Stimulated activated CD8-positive, alpha-beta memory T cell treated with anti-CD3 and anti-CD28 coated beads, Interleukin-4, amount 100 ng/mL, for 48 hours (primary cell): ENCODE measurements at places on chromosomes 12 and 14.

DNA sequence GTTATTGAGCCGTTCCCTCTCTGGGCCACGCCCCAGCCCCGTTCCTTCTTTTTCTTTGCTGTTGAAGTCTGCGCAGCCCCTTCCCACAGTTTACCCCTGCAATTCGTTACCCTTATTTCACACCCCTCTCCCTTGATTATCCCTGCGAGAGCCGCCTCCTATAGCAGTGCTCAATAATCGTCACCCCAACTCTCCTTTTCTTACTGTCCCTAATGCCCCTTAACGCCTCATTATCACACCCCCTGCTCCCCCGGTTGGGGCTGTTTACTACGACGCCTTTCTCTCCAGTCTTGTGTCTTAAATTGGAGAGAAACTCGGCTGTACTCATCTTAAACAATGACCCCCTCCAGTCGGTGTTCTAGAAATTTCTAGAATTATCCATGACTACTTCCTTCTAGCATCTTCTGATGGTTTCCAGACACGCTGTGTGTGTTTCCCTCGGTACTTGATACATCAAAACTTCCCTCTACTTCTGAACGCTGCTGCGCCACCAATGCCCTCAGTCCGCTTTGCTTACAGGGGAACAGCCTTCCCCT, 713 bp upstream of the FBXL14 start:
- DNase-seq = no peak

GRCh38 chr12:499837-500458, 40.2 kb downstream of the B4GALNT3 start:
- DNase-seq = no peak

DNA sequence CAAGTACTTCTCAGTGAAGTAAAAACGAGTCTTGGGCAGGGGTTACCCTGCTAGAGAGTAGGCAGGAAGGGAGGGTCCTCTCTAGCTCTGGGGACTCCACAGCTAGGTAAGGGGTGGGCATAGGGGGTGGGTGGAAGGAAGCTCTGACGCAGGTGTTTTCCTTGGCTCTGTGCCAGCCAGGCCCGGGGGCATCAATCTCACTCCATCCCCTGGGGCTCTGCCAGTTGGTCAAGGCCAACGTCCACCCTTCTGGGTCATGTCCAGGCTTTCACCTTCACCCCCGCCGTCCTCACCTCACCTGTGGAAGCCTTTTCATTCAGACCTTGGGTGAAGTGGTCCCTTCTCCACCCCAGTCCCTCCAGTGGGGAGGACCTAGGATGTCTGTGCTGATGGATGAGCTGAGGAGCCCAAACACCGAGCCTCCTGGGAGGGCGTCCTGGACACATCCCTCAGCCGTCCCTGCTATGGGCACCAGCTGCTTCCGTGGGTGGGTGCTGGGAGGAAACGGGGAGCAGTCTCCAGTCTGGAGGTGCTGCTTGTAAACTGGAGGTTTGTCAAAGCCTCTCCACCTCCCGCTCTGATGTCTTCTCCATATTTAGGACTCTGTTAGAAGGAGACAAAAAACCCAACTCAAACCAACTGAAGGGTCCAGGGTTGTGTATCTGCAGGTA, 71.5 kb upstream of the SFSWAP start:
- no peak for DNase-seq

GRCh38 chr12:106084014-106084671, 54.6 kb downstream of the NUAK1 start:
- DNase-seq = no peak

GRCh38 chr12:55823419-55823818, 5.6 kb downstream of the ORMDL2 start:
- DNase-seq = no peak

- no peak for DNase-seq
Measured at GRCh38 chr12:40225984-40226602, 1.3 kb downstream of the LRRK2 start.

- DNase-seq = no peak
Measured at GRCh38 chr12:68139941-68140340, 19.6 kb downstream of the IFNG start.

DNA sequence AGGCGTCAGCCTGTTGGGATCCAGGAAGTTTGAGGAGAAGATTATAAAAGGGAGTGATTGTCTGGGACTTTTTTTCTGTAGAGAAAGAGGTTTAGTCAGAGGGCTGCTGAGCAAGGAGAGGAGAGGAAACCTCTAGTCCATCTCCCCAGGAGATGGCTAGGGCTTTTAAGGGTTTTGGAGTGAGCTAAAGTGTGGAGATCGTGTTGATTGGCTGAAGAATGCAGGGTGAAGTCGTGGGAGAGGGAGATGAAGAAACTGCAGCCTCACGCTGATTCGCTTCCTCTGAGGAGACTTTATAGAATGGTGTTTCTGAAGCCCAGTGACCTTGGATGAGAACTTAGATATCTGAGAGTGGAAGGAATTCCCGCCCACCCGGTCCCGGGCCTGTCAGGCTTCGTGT, 193.7 kb upstream of the PWP1 start:
- DNase-seq = no peak

DNA sequence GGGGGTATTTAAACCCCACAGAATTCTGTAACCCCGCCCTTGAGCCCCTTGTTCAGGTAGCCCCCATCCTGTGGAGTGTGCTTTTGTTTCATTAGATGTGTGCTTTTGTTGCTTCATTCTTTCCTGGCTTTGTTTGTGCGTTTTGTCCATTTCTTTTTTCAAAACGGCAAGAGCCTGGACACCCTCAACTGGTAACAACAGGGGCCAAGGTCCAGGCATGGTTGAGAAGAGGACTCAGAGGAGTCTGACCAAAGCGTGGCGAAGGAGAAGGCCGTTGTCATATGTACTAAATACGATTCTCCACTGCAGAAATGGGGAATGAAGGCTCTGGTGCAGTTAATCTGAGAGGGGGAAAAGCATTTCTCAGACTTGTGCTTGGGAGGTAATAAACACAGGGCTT, 46.0 kb upstream of the GNPNAT1 start:
- DNase-seq = no peak

DNA sequence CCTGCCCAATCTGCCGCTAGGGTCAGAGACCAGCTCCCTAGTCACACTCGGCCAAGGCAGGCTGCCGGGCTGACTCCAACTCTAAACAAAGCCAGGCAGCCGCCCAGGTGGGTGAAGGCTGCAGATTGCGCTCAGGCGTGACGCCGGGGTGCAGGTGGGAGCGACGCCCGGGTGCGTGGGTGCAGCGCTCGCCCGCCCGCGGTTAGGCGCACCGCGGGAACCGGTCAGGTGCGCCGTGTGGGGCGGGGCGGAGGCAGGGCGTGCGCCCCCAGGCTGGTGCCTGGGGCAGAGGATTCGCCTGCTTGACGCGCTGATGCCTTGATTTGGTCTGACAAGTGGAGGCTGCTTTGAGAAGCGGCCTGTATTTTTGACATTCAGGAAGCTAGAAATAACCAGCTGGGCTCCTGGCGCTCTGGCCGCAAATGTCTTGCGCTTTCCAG, 126.7 kb upstream of the HIF1A start:
- DNase-seq = peak; percentile 71

- DNase-seq = no peak
Measured at GRCh38 chr12:684416-684815, 21.2 kb upstream of the NINJ2 start.

GRCh38 chr12:25065035-25065434, 116.1 kb upstream of the BCAT1 start:
- no peak for DNase-seq

DNA sequence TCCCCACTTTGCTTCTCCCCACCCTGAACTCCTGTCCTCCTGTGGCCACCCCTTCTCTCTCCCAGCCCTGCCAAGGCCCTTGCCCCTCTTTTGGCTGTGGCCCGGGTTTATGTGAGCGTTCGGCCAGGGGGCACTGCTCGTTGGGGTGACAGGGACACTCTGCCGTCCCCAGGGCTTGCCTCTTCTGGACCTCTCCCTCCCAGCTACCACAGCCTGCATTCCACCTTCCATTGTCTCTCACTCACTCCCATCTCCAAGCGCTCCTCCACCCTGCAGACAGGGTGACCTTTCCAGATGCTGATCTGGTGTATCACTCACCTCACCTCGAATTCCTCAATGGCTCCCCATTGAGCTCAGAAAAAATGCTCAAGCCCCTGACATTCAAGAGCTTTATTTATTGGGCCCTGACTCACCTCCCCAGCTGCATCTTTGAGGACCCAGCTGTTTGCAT, 1.4 kb downstream of the SERPINA9 start:
- no peak for DNase-seq

DNA sequence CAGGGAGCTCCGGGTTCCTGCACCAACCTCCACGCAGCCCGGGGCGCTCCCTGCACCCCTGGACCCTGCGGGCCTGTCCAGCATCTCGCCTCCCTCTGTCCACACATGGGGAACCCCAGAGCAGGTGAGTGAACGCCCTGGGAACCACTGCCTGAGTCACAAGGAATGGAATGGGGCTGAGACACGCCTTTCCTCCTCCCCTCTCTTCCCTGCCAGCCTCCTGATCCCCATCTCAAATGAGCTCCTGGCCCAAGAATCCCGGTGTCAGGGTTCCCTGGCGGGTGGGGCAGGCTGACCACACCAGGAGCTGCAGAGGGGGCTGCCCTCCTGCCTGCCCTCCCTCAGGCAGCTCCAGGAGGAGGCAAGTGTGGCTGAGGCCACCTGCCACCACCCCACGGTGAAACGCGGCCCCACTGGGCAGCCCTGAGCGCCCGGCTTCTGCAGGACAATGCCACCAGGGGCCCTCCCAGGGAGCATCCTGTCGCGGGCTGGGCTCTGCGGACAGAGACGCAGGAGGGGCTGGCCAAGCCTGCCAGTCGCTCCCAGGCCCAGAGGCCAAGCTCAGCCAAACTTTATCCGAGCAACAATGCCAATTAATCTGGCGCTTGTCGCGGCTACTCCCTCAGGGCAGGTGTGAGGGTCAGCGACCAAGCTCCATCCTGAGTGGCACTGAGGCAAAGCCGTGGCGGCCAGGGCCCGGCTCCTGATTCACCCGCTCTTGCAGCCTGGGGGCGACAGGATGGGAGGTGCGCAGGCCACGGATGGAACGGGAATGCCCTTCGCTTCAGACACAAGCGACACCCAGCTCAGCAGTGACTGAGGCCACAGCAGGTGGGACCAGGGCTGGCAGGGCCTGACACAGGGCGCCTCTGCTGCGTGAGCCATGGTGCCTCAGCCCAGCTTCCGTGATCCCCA, 44.3 kb downstream of the GALNT9 start:
- DNase-seq = no peak

DNA sequence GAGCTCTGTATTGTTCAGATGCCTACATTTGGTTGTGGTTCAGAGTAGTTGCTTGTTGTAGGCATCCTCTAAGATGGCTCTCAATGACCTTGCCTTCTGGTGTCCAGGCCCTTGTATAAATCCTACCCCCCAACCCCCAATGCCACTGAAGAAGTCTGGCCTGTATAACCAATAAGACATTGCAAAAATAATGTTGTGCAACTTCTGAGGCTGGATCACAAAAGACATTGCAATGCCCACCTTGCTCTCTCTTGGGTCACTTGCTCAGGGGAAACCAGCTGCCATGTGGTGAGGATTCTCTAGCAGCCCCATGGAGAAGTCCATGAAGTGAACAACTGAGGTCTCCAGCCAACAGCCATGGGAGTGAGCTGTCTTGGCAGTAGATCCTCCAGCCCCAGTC, 234.0 kb upstream of the TBX3 start:
- DNase-seq = no peak

GRCh38 chr12:120710031-120710804, at the start of gene UNC119B:
Gene UNC119B, plus strand, starts transcription at chr12:120710458. Its CDS starts 17 bp downstream, at chr12:120710475.
- peak; percentile 84 for DNase-seq

- DNase-seq = no peak
Measured at GRCh38 chr12:94536040-94536965, 76.6 kb upstream of the CEP83 start.

DNA sequence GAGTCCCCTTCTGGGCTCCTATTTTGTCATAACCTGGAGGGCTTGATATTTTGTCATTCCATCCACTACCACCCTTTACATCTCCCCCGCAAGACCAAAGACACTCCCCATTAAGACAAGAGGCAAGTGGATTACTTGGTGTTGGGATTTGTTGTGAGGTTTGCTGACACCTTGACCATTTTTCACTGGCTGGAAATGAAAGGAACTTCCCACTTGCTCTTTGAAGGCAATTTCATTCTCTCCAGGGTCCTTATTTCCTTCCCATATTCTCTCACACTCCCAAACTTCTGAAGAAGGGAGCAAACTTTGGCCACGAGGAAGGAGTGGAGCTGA, 14.9 kb downstream of the AGAP2 start:
- no peak for DNase-seq

- no peak for DNase-seq
Measured at GRCh38 chr12:52035926-52036325, 15.3 kb upstream of the NR4A1 start.

DNA sequence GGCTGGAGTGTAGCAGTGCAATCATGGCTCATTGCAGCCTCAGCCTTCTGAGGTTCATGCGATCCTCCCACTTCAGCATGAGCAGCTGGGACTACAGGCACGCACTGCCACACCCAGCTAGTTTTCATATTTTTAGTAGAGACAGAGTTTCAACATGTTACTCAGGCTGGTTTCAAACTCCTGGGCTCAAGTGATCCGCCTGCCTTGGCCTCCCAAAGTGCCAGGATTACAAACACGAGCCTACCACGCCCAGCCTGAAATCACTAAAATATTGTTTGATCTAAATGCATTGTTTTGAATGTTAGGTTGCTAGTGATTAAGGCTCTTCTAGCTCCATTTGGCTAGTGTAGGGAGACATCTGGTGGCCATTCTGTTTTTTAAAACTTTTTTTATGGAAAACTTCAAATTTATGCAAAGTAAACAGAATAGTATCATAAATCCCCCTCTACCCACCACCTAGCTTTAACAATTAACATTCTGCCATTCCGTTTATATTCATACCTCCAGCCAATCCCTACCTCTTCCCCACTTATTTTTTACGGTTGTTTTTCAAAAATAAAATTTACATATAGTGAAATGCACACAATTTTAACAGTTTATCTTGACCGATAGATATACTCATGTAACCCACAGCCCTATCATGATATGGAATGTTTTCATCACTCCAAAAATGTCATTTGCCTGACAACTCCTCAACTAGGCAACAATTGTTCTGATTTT, 37.8 kb downstream of the MYO1H start:
- no peak for DNase-seq
